GM12891 (cell line): ENCODE measurements at places on chromosomes 3 and 15.

- no peak for DNase-seq
These were observed 261.8 kb upstream of the IGF1R start for GRCh38 chr15:98386561-98386960.

- DNase-seq, result no peak
These were observed 7.0 kb downstream of the TMEM40 start for GRCh38 chr3:12752102-12752501.

DNA sequence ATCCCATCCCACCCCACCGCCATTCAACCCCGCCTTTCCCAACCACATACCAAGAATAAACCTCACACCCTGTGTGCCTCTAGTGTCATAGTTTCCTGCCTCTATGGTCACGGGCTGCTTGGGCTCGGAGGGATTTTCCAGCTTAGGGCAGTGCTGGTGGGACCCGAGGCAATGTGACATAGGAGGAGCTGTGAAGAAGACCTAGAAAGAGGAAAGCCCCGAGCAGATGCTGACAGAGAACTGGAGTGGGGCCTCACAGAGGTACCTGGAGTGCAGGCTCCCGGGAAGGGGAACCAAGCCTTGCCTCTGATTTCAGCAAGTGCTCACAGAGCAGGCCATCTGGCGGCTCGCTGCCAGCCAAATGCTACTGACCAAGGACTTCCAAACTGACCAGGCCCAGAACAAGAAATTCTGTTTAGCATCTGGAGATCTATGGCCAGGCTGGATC, 27.5 kb downstream of the BHLHE40 start:
- DNase-seq, result peak; percentile 43

GRCh38 chr3:197356275-197356674, 57.9 kb upstream of the DLG1 start:
- no peak for DNase-seq

- DNase-seq, result no peak
These were observed 456.7 kb upstream of the THBS1 start for GRCh38 chr15:39124155-39124552.

DNA sequence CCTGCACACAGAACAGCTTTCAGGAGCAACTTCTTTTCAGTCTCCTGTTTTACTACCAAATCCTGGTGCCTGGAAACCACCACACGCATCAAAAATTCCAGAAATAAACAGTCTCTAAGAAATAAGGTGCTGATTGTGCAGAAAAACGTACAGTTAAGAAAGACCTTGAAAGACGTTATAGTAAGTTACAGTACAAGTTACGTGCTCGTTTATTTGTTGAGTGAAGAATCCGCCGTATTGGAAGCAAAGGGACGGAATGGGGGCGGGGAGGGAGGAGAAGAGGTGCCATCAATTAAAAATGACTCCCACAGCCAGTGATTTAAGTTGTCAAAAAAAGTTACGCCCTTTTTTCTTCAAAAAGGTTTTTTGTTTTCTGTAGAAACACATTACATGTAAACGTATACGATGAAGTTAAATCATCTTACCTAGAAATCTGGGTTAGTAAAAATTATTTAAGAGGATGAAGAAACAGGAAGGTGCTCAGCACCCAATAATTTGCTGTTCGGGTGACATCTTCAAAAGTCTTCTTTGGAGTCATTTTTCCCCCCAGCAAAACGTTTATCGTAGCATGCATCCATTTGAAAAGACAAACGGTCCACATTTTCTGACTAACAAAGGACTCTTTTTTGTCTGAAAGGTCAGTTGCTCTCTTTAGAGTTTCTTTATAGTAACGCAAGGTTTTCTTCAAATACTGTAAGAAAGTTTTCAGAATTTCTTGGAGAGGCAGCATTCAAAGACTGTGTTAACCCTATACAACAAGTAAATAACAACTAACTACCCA, 782 bp upstream of the UACA start:
- DNase-seq, result no peak

DNA sequence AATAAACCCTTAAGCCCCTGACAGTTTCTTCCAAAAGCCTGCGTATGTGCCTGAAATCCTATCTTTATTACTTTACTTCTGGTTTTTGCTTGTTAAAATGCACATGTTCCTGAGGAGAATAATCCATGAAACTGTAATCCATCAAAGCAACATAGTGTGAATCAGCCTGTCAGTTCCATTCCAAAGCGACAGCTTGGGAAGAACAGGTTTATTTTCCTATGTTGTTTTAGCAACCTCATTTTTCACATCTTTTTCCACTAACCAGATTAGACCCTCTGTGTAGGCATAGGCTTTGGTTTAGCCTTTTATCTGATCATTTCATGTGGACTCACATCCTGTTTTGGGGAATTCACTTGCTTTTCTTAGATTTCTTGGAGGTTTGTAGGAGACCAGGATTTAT, 988.0 kb downstream of the SQOR start:
- no peak for DNase-seq

- DNase-seq, result no peak
These were observed 46.3 kb downstream of the DHX30 start for GRCh38 chr3:47849186-47849698.
